T-helper 17 cell (primary cell): ENCODE measurements at places on chromosomes 7 and 10. TPM values are rescaled to one million over a fixed set of nuclear protein-coding genes. Genes with fewer than 3 reads are reported as not detected.

The CDH23 gene
- total RNA-seq, result 9.0 TPM

The STAG3 gene
- total RNA-seq, result 4.0 TPM

The C10orf67 gene
- total RNA-seq, result 0.26 TPM

The UPF2 gene
- total RNA-seq, result 21.5 TPM

The OR13A1 gene
- not detected for total RNA-seq

The KLHDC10 gene
- total RNA-seq, result 15.8 TPM

The FAM131B gene
- total RNA-seq, result 0.23 TPM

The ZP3 gene
- 6.1 TPM for total RNA-seq
